ENCODE measurements at places on chromosomes 2 and 18.

- DNase-seq = no peak
Measured at GRCh38 chr2:106282462-106283170, 88.5 kb upstream of the UXS1 start.

- DNase-seq = peak; percentile 42
Measured at GRCh38 chr2:102103992-102104871, 38.3 kb upstream of the IL1R1 start.

DNA sequence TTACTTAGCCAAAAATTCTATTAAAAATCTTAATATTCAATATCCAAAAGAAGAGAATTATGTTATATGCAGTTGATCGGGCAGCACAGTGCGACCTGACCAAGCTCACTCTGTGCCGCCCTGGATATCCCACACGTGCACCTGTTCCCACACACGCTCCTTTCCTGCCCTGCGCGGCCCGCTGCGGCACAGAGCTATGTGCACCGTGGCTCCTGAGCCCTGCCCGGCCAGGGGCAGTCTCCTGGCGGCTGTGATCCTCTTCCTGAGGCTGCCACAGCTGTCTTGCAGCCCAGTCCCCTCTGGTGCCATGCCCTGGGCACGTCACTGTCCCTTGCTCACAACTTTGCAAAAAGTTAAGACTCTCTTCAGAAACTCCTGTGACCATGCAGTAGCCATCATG is 29.3 kb downstream of the TRAPPC12 start:
- no peak for DNase-seq

DNA sequence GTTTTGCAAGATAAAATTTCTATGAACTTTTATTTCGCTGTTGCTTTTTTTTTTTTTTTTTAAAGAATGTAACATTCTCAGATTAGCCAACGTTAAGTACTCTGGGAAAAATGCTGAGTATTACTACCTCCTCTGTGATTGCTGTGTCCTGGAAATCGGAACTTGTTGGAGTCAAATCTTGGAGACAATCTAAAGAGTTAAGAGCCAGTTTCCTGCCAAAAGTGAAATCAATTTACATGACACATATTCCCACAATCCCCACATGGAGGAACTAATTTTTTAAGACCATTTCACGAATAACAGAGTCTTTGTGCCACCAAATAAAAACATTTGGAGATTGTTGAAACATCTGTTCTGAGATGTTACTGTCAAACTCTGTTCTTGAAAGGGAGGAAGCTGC is 127.8 kb downstream of the MEP1B start:
- DNase-seq = no peak

DNA sequence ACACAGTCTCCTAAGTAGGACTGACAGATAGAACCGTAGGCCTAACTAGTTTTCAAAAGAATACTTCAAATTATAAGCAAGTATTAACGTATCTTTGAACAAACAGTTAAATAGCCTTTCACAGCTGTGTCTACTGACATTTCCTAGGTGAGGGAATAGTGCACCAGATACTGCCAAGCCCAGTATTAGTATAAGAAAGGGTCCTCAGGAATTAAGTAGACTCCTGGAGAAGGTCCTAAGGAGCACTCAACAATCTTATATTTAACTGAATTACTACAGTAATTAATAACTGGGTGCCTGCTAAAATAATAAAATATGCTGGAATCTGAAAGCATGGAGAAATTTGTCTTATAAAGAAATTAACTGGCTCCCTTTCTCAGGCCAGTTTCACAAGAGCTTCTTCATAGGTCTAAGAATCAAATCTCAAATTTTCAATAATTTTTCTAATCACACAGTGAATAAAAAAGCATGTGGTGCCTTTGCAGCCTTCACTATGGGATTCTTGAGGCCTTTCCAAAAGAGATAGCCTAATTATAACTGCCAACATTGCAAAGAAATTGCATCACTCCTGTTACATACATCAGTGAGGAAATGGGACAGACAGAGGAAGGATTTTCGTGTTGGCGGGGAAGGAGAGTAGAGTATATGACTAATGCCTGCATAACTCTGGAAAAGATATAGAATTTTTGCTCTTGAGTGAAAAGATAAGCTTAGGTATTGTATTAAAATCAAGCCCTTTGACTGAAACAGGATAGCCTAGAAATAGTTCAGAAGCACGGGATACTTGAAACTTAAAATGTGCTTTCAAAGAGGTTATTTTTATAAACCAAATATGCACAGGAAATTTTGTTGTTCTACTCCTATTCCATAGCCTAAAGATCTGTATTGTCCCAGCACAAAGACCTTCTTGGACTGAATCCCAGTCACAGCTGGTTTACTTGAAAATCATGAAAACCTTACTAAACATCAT is 228.6 kb upstream of the STK17B start:
- no peak for DNase-seq

- DNase-seq = no peak
Measured at GRCh38 chr2:194004590-194005206, 1652.3 kb upstream of the SLC39A10 start.

GRCh38 chr18:36402765-36403396 is 105.4 kb downstream of the FHOD3 start:
- no peak for DNase-seq

- DNase-seq = no peak
Measured at GRCh38 chr2:71800106-71800809, 346.9 kb downstream of the DYSF start.

- no peak for DNase-seq
Measured at GRCh38 chr18:79523736-79524180, 128.0 kb downstream of the NFATC1 start.

GRCh38 chr2:99140860-99141109 is 722 bp upstream of the C2orf15 start:
- DNase-seq = no peak

- no peak for DNase-seq
Measured at GRCh38 chr2:143183804-143184463, 54.7 kb downstream of the ARHGAP15 start.

- DNase-seq = no peak
Measured at GRCh38 chr2:73896362-73897239, 3.8 kb downstream of the ACTG2 start.

GRCh38 chr2:23429036-23429435 is 44.1 kb downstream of the KLHL29 start:
- no peak for DNase-seq

DNA sequence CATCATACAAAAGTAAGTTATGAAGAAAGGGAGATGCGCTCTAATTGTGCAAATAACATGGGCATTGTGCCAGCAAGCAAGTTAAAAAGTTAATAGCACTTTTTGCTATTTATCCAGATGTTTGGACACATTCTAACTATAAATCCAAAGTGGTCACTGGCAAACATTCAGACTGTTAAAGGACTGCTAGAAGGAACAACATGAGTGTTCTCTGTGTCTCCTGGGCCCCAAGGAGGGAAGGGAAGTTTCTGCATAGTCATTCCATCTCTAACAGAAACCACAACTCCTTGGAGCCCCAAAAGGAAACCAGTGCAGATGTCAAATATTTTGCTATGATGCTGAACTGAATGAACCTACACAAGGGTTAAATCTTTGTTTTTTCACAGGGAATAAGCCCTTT is 213.3 kb upstream of the HNRNPA3 start:
- peak; percentile 39 for DNase-seq

GRCh38 chr2:36329251-36329650 is 26.3 kb upstream of the CRIM1 start:
- no peak for DNase-seq

GRCh38 chr2:216369821-216370220 is 2.5 kb downstream of the MARCHF4 start:
- DNase-seq = no peak

DNA sequence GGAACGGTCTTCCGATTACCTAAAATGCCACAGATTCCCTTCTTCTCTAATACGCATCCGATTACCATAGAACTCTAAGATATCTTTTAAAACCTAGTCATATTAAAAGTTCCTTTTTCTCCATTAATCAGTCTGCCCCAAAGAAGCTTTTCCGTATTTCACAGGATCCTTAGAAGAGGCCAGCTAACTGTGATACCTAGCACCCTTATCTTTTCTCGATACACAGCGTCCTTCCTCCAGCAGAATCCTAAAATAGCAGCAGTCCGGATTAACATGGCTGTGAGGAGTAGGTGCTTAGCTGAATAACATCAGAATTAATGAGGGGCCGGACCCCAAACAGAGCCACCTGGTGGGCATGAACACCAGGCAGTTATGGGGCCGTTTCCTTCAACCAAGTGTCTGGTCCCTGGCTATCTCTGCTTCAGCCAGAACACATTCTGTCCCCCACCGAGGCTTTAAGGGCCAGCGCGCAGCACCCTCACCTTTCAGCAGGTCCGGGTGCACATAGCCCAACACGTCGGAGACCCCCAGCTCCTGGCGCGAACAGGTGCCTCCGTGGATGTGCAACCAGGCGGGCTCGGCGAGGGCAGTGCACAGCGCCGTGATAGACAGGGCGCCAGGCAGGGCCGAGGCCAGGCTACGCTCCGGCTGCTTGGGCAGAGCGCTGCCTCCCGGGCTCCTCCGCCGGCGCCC is 995 bp downstream of the TMEM127 start:
- peak; percentile 56 for DNase-seq

- DNase-seq = no peak
Measured at GRCh38 chr2:129459200-129459876, 520.1 kb upstream of the RAB6C start.

- DNase-seq = no peak
Measured at GRCh38 chr2:161146209-161146775, 13.9 kb upstream of the TANK start.

- DNase-seq = no peak
Measured at GRCh38 chr2:102910724-102911123, 148.9 kb downstream of the TMEM182 start.

DNA sequence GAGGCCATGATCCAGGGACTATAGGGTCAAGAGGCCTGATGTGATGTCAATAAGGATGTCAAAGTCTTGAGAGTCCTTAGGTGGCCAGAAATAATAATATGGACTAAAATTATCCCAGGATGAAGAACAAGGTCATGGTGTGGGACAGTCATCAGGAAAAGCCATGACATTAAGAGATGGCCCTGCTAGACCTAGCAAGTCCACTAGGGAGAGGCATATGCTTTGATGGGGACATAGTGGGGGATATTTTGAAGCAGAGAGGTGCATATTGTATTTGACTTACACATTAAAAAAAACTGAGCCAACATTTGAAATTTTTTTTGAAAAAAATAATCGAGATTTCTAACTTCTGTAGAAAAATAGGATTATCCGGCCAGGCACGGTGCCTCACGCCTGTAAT is 53.3 kb upstream of the CXCR4 start:
- no peak for DNase-seq

- DNase-seq = no peak
Measured at GRCh38 chr2:234490271-234491091, 6.4 kb downstream of the ARL4C start.
